ENCODE measurements at places on chromosomes 4 and X.

- DNase-seq = no peak
These were observed 12.8 kb downstream of the AFF1 start for GRCh38 chr4:86947501-86948120.

GRCh38 chrX:110135618-110136017 lies 132.7 kb downstream of the TMEM164 start:
- DNase-seq = no peak

DNA sequence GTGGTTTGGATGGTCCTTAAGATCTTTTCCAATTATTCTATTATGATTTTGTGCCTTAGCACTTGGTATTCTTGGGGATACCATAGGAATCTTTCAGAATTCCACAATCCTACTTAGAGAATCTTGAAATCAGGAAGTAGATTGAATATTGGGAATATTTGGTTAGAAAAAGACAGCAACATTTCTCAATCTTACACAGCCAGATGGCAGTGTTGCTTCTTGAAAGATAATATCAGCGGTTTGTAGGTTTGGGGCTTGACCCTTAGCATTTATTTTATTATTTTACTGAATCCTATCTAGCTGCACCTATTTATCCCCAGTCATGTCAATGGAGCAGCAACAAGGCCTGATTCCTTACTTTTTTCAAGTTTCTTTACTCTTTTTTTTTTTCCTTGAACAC lies 28.6 kb downstream of the MAGEB1 start:
- no peak for DNase-seq

GRCh38 chr4:152613351-152613750 lies 66.4 kb downstream of the TMEM154 start:
- DNase-seq = no peak

GRCh38 chr4:23039818-23040217 lies 347.1 kb downstream of the GBA3 start:
- peak; percentile 40 for DNase-seq

DNA sequence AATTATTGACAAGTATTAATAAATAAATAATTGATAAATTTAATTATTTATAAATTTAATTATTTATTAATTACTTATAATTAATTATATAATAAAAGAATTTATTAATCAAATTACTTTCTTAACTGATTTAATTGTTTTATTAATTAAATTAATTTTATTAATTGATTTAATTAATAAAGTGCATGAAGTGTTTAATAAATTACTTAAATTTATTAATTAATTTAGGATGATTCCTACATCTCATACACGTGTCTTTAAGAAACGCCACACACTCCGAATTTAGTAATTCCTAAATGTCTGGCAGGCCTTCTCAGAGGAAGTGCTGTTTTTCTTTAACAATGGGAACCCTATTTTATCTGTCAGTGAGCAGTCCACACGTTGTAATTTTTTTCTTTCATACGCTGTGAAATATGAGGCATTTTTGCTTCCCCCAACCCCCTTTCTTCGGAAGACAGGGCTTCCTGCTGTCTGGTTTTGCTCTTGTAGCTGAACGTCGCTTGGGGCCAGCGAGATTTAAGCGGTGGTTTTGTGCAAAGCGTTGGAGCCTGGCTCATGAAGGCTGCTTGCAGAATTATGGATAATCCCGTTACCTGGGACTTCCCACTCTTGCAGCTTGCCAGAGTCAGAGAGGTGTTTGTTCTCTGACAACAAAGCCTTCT lies 46.8 kb downstream of the CRLF2 start:
- no peak for DNase-seq

- peak; percentile 87 for DNase-seq
These were observed 180.3 kb upstream of the PPARGC1A start for GRCh38 chr4:24070117-24070516.

DNA sequence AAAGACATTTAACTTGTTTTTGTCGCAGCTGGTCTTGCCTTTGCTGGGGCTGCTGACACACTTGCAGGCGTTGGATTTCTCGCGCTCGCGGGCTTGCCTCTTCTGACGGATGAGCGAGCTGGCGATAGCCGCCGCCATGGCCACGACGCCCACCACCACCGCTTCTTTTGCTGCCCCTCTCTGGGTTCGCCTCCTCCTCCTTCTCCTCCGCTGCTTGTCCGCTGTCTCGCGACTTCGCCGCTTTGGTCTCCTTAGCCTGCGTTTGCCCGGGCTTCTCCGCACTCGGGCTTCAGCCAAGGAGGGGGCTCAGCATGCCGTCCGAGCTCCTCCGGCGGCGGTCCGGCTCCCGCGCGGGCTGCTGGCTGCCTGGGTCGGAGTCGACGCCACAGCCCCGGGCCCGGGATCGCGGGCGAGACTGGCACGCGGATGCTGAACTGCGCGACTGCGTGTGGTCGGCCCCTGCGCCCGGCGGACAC lies 613 bp downstream of the FGF13 start:
- no peak for DNase-seq

GRCh38 chr4:105859233-105859632 lies 36.0 kb upstream of the NPNT start:
- peak; percentile 58 for DNase-seq

Data from astrocyte (in vitro differentiated cells and primary cell).